ENCODE measurements at places on chromosomes 5 and 9.
A peak's percentile ranks its signal among the peaks of the same experiment; 100 is the strongest.

DNA sequence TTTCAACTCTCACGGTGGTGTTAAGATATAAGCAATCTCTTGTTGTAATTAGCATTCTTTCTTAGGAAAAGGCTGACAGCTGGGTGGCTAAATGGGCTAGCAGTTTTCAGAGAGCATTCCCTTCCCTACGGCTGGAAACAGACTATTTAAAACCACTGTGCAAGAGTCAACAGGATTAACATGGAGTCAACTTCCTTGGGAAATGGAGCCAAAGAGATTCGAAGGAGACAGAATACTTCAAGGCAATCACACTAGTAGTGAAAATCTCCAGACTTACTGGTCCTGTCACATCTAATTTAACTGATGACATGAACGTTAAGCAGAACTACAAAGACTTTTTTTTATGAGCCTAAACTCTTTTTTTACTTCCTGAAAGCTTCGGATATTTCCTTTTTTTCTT is 453.3 kb upstream of the ITGA1 start:
- DNase-seq: no peak

- no peak for DNase-seq
Measured at GRCh38 chr9:32434892-32435291, 50.4 kb downstream of the ACO1 start.

DNA sequence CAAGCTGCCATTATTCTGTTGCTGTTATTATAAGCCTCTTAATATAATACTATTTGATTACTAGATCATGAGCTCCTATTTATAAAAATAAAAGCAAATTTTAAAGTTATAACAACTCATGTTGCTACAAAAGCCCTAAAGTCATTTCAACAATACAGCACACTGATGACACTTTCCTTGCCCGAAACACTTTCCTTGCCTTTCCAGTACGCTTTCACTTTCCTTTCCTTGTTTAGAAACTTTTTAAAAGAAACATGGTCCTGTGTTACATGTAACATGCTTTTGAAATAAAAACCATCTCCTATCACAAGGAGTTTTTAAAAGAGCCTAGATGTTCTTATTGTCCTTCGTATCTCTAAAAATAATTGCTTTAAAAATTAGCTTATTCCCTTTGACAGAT is 688.4 kb downstream of the PTPRD start:
- DNase-seq: no peak

DNA sequence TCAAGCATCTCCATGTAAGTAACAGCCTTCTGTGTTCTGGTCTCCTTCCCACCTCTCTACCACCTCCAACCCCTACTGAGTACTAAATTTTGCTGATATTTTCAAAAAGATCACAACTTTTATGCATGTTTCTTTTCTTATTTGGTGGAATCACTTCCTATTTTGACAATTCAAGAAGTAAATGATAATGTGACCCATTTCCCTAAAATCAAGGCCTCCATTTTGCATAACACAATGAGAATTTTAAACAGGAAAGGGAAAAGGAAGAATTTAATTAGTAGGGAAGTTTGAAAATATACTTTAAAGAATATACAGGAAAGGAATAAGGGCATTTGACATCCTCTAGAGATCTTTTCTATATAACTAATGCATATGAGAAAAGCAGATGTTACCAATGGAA is 212.9 kb upstream of the RASA1 start:
- DNase-seq: no peak

DNA sequence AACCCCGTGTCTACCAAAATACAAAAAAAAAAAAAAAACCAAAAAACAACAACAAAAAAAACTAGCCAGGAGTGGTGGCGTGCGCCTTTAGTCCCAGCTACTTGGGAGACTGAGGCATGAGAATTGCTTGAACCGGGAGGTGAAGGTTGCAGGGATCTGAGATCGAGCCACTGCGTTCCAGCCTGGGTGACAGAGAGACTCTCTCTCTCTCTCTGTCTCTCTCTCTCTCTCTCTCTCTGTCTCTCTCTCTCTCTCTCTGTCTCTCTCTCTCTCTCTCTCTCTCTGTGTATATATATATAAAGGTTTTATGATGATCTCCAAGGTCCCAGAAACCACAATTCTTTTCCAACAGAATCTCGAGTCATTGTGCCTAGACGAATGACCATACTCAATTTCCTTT is 18.8 kb upstream of the ANKRD33B start:
- DNase-seq: no peak

DNA sequence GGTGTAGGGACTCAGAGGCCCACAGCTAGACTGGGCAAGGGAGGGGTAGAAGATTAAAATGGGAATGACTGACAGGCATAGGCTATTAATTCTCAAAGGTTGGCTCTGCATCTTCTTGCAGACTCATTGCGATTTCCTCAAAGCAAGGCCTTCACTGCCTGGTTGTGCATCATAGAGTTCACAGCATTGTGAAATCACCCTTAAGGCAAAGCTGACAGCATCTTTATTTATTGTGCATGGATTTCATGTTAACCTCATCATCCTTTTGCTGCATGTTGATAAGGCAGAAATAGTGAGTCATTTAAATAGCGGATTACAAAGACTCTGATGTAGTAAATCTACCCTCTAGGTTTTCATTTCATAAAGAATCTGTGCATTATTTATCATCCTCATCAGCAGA is 13.6 kb upstream of the PALM2AKAP2 start:
- DNase-seq: no peak

DNA sequence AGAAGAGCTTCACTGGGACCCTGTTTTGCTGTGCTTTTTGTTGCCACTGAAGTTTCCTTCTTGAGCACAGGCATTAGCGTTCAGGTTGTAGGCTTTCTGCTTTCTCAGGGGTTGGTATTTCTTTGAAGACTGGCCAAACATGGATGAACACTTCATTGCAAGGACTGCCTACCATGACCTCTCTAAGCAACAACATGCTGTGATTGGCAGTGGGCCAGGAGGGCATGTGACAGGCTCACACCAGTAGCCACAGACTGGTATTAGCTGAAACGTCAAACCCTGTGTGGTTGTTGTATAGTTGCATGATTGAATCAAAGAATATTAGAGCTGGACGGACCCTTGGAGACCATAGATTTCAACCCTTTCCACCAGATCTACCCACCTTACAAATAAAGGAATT is 20.0 kb upstream of the MLANA start:
- no peak for DNase-seq

DNA sequence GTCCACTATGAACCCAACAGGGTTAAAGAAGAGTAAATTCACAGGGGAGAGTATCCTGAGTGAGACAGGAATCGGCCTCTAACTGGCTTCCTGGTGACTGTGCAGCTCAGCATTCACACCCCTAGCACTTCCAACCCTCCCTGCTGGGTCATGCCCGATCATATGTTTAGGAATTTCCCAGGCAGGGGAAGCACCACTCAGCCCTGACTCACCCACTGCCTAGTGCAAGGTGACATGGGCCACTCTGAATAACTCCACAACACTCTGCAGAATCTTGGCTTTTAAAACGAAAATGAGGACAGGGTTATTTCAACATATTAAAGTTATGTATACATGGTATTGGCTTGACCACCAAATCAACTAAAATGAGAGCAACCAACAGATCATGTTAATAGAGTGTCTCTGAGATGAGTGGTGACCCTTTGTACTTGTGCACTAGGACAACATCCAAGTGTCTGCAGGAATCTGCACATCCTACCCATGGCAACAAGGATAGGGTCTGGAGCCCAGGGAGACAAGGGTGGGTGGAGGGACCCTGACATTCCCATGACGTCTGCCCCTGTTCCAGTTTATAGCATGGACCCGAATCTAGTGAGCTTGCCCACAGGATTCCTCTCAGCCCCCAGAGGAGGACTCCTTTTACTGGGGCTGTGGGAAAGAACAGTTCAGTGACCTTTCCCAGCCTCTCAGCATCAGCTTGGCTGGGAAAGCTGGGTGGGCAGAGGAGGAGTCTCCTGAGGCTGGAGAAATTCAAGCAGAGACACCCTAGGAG is 485.8 kb downstream of the SEMA5A start:
- DNase-seq: no peak

DNA sequence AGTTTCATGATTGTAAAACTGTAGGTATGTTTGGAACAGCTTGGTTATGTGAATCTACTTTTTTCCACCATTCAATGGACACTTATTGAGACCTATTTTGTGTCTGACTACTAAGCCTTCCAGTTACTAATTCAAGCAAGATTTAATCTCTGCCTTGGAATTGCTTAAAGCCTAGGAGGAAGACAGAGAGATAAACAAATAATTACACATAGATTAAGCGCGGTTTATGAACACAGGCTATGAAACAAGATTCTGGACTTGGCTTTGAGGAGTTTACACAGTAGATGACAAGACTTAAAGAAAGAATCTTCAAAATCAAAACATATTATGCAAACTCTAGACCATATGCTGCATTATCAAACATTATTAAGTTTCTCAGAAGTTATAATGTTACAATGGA is 340.4 kb downstream of the RASEF start:
- DNase-seq: no peak

- no peak for DNase-seq
Measured at GRCh38 chr9:98724810-98725530, 16.2 kb upstream of the GABBR2 start.

GRCh38 chr9:99720455-99721050 is 101.1 kb upstream of the NR4A3 start:
- DNase-seq: peak; percentile 45

GRCh38 chr5:96780626-96781025 is 27.1 kb downstream of the ERAP1 start:
- DNase-seq: no peak

DNA sequence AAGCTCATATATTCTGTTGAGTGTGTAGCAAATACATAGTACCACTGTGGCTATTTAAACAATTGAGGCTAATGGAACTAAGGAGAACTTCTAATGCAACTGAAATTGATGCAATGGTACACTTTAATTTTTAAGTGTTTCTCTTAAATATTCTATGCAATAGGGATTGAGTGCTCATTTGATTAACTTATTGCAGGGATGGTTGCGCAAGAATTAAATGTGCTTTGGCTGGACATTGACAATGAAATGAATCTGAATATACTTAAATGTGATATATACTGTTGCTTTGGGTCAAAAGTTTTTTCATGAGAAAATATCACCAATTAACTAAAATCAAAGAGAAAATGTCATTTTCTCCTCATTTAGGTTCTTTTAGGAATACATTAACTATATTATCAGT is 227.1 kb downstream of the ARL15 start:
- no peak for DNase-seq

GRCh38 chr9:73059247-73059646 is 92.4 kb upstream of the ANXA1 start:
- DNase-seq: no peak

DNA sequence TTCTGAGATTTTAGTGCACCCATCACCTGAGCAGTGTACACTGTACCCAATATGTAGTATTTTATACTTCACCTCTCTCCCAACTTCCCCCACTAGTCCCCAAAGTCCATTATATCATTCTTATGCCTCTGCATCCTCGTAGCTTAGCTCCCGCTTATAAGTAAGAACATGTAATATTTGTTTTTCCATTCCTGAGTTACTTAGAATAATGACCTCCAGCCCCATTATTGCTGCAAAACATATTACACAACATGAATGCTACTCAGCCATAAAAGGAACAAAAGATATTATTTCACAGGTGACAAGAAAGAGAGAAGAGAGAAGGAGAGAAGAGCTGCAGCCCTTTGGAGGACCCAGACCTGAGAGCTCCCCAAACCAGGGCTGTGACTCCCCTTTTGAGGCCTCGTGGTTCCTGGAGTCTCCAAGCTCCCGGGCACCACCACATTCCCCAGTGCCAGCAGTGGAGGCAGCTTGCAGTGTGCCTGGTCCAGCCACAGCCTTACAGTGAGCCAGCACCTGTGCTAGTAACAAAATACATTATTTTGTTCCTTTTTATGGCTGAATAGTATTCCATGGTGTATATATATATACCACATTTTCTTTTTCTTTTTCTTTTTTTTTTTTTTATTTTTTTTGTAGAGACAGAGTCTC is 194.5 kb upstream of the DAB2 start:
- no peak for DNase-seq

DNA sequence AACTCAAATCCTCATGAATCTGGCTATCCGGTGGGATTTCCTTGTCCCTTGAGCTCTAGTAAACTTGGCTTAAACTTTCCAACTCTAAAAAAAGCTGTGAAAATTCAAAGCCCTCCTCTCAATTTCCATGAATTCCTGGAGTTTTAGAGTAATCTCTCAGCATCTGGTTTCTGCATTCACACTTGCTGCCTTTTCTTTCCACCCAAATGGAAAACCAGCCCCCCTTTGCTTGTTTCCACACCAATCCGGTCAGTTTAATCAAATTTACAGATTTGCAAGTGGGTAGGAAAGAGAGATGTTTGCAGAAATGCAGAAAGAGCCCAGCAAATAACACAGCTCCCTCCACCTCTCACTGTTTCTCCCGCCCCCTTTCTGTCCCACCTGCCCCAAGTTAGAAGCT is 91.1 kb downstream of the ENC1 start:
- no peak for DNase-seq

- DNase-seq: no peak
Measured at GRCh38 chr5:111735583-111736270, 21.3 kb downstream of the NREP start.

DNA sequence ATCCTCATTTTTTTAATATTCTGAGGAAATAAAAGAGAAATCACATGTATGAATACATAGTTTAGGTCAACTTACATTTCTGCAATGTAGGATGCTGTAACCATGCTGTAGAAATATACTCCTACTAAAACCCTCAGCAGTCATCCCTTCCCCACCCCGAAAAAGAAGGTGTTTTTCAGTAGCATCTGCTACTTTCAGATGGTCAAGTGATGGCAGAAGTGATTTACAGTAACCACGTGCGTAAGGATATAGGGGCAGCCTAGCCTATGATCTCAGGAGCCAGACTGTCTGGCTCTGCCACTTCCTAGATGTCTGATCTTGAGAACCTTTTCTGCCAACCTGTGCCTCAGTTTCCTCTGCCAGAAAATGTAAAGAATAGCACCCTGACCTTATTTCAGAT is 26.0 kb upstream of the SYK start:
- no peak for DNase-seq

- DNase-seq: no peak
Measured at GRCh38 chr9:134539586-134540194, 101.9 kb upstream of the COL5A1 start.

DNA sequence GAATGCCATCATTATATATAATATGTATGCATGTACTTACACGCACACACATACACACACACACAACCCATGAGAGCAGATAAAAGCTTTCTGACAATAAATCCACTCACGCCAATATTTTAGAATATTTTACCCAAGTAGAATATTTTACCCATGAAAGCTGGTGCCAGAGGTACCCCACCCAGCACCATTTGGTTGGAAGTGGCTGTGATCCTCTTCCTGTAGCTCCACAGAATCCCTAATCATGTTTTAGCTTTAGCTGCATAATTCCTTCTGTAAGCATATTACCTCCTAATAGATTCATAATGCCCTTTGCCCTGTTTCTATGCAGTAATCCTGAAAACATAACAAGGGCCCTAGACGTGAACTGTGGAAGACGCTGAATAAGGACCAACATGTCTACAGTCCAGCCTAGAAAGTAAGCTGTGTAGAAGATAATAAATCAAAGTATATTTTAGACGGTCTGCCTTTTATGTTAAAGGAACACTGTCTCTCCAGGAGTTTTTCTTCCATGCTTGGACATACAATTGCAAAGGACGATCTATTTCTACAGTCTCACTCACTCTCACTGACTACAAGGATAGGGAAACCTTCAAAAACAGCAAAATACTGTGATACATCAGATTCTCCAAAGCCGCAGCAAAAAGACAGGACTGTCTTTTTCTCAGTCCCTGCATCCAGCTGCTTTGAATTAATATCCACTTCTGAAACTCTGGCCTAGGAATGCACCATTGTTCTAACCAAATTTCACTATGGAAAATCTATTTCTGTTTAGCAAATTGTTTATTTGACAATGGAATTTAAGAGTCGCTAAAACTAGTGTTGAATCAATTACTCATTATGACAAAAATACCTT is 98.2 kb downstream of the USP20 start:
- DNase-seq: no peak

Measured in activated CD4-positive, alpha-beta T cell treated with anti-CD3 and anti-CD28 coated beads, Interleukin-2, Interleukin-6, amounts not matched to agents 100 ng/mL and 50 ng/mL, durations not matched to agents 16 hours and 8 hours (primary cell).